ENCODE measurements at places on chromosomes 12 and 14.

GRCh38 chr12:21453312-21453852 lies 15.9 kb downstream of the PYROXD1 start:
- peaks cover 69% of the 10 kb centered on the region for H3K36me3 ChIP-seq
- no peak overlapping the region for H3K27ac ChIP-seq
- H3K4me3 ChIP-seq: no peak overlapping the region
- no peak for DNase-seq
- no peaks in the 10 kb centered on the region for H3K27me3 ChIP-seq

- H3K36me3 ChIP-seq: peaks cover 49% of the 10 kb centered on the region
- no peak for DNase-seq
- H3K4me1 ChIP-seq: peaks cover 54% of the 10 kb centered on the region
- no peaks in the 10 kb centered on the region for H3K27me3 ChIP-seq
Measured at GRCh38 chr12:93413064-93413463, 28.7 kb downstream of the UBE2N start.

- H3K27ac ChIP-seq: no peak overlapping the region
- H3K27me3 ChIP-seq: no peaks in the 10 kb centered on the region
- peaks cover 83% of the 10 kb centered on the region for H3K36me3 ChIP-seq
- no peak overlapping the region for H3K4me3 ChIP-seq
- DNase-seq: no peak
Measured at GRCh38 chr12:46230983-46231382, 37.9 kb downstream of the SLC38A1 start.

DNA sequence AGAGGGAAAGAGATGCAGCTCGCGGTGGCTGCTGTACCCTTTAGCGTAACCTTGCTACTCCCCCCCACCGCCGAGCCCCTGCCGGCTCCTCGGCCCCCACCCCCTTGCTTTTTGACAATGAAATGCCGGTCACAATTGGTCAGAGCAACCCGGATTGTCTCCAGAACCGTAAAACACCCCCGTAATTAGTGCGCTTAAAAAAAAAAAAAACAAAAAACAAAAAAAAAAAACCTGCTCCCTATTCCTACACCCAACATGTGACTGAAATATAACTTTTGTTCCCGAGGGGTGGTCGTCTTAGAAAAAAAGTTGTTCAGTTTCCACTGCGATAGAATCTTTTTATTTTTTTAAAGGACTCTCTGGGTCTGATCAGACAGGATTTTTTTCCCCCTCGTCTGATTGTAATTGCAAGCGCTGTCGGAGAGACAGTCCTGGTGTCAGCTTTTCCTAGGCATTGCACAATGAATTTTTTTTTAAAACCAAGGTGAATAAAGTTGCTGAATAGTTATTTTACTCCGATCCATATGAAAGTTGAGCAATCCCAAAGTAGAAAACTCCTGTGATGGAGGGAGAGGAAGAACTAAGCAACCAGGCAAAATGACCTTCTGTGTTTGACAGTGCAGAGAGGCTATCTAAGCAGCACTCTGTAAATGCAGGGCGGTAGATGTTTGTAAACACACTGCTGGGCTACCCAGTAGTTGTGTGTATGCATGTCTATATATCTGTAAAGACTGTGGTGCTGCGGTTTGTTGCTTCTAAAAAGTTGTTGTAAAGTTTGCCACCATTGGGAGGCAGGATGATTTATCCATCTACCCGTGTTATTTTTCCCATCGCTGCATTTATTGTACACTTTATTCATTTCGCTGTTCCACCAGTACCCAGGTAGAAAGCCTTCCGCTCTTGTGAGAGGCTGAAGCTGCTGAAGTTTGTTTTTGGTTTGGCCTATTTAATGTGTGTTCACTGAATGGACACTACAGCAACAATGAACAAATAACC lies 1.1 kb downstream of the ETV6 start:
- peaks cover 15% of the 10 kb centered on the region for H3K36me3 ChIP-seq
- DNase-seq: no peak
- H3K4me3 ChIP-seq: peak overlapping the region; percentile 99
- peaks cover 45% of the 10 kb centered on the region for H3K4me1 ChIP-seq

DNA sequence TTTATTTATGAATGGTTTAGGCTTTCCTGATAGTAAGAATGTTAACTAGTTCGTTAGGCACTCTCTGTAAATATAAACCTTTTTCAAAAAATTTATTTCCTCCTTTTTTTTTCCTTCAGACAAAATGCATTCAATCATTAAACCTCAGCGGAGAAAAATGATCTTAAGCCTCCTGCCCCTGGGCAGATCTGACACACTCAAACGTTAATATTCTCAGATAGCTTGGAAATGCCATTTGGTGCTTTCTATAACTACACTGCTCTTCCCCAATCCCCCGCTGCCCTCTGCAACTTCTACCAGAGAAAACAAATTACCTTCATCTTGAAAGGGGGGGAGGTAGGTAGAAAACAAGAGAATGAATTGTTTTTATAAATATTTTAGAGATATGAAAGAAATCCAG lies 521.2 kb downstream of the MED13L start:
- H3K4me3 ChIP-seq: no peak overlapping the region
- peaks cover 10% of the 10 kb centered on the region for H3K27me3 ChIP-seq
- no peak for DNase-seq
- no peaks in the 10 kb centered on the region for H3K36me3 ChIP-seq
- no peaks in the 10 kb centered on the region for H3K4me1 ChIP-seq

DNA sequence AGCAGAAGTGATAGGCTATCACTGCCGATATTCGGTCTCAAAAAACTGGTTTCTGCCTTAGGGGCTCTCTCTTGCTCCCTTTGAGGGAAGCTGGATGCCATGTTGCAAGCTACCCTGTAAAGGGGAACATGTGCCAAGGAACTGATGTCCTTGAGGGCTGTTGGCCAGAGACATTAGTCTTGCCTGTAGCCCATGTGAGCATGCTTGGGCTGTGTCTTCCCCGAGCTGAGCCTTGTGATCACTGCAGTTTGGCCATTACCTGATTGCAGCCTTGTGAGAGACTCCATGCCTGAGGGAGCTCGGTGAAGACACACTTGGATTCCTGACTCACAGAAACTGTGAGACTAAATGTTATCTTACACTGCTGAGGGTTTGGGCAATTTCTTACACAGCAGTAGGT lies 18.8 kb downstream of the RTRAF start:
- no peak overlapping the region for H3K27ac ChIP-seq
- H3K27me3 ChIP-seq: no peaks in the 10 kb centered on the region
- no peak overlapping the region for H3K4me3 ChIP-seq
- H3K36me3 ChIP-seq: peaks cover 81% of the 10 kb centered on the region

- no peaks in the 10 kb centered on the region for H3K27me3 ChIP-seq
- no peak overlapping the region for H3K27ac ChIP-seq
- H3K4me3 ChIP-seq: no peak overlapping the region
- H3K36me3 ChIP-seq: no peaks in the 10 kb centered on the region
Measured at GRCh38 chr12:17060260-17060659, 454.3 kb upstream of the LMO3 start.

DNA sequence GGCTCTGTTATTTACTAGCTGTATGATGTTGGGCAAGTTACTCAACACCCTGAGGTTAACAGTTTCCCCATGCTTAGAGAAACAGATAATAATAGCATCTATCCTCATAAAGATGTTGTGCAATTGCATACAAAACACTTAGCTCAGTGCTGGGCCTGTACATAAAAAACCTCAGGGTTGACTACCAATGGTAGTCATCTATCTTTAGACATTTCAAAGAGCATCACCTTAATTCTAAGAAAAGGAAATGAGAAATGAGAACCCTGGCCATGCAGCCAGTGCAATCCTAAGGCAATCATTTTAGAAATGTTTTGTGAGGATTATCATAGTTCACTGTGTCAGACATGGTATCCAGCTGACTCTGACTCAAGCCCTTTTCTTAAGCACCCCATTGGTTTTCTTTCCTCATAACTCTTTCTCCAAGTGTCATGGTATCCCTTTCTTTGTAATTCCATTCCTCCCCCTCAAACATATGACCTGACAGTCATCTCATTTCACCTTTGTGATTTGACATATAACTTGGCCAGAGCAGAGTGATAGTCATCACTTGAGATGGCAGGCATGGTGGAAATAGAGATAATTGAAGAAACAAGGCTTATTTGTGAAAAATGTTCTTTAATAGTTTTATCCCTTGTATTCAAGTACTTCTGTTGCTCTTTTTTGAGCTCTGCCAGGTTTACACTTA lies 29.5 kb upstream of the OSBPL8 start:
- no peak overlapping the region for H3K4me3 ChIP-seq
- H3K27me3 ChIP-seq: no peaks in the 10 kb centered on the region

DNA sequence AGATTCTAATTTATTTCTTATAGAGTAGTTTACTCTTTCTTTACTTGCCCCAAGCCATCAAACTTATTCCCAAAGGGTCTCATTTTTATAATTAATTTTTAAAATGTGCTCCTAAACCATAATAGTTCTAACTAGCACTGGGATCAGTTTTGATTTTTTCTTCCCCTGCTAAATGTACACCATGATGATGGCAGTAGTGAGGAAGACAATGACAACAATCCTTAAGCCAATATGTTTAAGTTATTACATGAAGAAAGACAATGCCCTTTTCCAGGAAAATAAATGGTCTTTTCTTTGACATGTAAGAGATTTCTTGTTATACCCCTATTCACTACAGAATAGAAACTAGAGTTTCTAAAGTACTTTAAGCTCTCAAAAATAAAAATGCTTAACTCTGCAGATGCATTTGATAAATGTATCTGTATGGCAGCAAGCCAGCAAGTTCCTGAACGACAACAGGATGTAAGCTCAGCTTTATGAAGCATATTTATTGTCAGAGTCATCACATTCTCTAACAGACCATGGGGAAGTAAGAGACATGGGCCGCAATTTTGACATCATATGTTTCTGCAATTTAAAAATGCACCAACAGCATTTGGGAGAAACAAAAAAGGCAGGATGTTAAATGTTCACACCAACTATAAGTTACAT lies 36.0 kb upstream of the SNX6 start:
- H3K36me3 ChIP-seq: no peaks in the 10 kb centered on the region
- no peak overlapping the region for H3K4me3 ChIP-seq
- no peaks in the 10 kb centered on the region for H3K27me3 ChIP-seq
- DNase-seq: no peak
- no peak overlapping the region for H3K27ac ChIP-seq
- H3K4me1 ChIP-seq: no peaks in the 10 kb centered on the region

- H3K27ac ChIP-seq: no peak overlapping the region
Measured at GRCh38 chr12:9243999-9244649, 35.9 kb upstream of the PZP start.

DNA sequence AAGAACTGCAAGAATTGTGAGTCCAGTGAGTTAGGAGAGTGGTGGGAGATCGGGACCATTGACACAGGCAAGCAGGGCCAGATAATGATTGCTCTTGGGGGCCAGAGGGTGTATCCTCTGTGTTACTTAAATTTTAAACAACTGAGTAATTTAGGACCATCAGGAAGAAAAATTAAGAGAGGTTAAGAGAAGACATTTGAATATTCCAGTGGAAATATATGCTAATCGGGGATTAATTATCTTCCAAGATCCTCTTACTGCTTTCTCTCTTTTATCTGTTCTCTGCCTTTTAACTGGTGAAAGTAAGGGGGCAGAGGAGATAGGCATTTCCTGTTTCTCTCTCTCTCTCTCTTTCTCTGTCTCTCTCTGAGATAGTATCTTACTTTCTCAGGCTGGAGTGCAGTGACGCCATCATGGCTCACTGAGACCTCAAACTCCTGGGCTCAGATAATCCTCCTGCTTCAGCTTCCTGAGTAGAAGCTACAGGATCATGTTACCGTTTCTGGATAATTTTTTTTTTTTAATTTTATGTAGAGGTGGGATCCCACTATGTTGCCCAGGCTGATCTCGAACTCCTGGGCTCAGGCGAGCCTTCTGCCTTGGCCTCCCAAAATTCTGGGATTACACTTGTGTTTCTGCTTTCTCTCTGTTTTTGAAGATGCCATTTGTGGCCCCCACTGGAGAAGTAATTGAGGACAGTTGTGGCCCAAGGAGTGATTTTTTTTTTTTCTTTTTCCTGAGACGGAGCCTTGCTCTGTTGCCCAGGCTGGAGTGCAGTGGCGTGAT lies 85.1 kb downstream of the DIP2B start:
- H3K27ac ChIP-seq: peak overlapping the region; percentile 30
- H3K4me3 ChIP-seq: no peak overlapping the region
- DNase-seq: no peak
- peaks cover 27% of the 10 kb centered on the region for H3K4me1 ChIP-seq

- peak overlapping the region; percentile 97 for H3K27ac ChIP-seq
- peak overlapping the region; percentile 82 for H3K4me3 ChIP-seq
- DNase-seq: peak; percentile 73
- H3K36me3 ChIP-seq: peaks cover 82% of the 10 kb centered on the region
Measured at GRCh38 chr12:110661337-110661972, 27.5 kb downstream of the HVCN1 start.

DNA sequence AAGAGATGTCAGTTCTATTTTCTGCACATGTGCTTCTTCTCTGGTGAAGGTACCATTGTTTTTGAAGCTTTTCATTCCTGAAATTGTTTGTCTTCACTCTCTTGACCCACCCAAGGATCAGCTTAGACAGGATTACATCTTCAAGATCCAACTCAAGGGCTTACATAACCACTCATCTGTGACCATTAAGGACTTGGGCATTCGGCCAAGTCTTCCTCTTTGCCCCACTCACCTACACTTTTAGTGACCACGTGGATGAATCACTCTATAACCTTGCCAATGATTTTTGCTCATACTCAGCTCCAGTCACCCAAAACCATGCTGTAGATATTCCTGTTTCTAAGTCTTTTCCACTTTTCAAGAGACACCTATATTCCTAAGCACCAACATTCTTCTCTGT lies 36.5 kb upstream of the SSTR1 start:
- no peak overlapping the region for H3K4me3 ChIP-seq
- H3K36me3 ChIP-seq: no peaks in the 10 kb centered on the region
- H3K27ac ChIP-seq: no peak overlapping the region
- H3K27me3 ChIP-seq: no peaks in the 10 kb centered on the region
- DNase-seq: no peak
- H3K4me1 ChIP-seq: no peaks in the 10 kb centered on the region

All from activated B cell treated with CpG ODN at 0.5 μM for 24 hours (primary cell).